ENCODE measurements at places on chromosomes 6 and 20. TPM values are rescaled to one million over a fixed set of nuclear protein-coding genes. Genes with fewer than 3 reads are reported as not detected.

HLA-DOA gene
- total RNA-seq, result 0.69 TPM

DNA sequence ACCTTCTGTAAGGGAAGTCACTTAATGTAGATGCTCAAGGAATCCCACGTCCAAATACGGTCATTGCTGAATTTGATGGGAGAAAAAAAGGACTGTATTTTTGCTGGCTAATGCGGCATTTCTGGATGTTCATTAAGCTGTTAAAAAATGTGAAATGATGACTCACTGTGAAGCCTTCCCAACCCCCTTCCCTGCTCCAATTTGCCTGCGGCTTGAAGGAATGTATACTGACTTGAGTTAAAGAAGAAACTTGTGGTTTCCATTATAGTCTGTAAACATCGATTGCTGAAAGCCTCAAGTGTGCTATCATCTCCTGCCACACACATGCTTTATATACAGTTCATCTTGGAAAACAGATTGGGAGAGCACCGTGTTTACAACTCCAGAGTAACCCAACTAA, 249.1 kb upstream of the JAG1 start:
- DNase-seq, result no peak

DNA sequence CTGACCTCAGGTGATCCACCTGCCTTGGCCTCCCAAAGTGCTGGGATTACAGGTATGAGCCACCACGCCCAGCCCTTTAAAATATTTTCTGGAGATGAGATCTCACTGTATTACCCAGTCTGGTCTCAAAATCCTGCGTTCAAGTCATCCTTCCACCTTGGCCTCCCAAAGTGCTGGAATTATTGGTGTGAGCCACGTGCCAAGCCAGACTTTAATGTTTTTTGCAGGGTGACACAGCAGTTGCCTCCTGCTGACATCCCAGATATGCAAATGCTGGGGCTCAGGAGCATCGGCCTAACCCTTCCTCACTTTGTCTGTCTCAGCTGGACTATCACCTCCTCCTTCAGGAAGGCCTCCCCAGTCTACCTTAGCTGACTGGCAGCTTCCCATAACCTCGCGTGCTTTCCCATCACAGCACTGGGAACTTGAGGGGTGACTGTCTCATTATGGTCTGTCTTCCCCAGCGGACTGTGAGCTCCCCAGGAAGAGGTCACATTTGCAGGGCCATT, 14.3 kb upstream of the ID1 start:
- DNase-seq, result no peak

DNA sequence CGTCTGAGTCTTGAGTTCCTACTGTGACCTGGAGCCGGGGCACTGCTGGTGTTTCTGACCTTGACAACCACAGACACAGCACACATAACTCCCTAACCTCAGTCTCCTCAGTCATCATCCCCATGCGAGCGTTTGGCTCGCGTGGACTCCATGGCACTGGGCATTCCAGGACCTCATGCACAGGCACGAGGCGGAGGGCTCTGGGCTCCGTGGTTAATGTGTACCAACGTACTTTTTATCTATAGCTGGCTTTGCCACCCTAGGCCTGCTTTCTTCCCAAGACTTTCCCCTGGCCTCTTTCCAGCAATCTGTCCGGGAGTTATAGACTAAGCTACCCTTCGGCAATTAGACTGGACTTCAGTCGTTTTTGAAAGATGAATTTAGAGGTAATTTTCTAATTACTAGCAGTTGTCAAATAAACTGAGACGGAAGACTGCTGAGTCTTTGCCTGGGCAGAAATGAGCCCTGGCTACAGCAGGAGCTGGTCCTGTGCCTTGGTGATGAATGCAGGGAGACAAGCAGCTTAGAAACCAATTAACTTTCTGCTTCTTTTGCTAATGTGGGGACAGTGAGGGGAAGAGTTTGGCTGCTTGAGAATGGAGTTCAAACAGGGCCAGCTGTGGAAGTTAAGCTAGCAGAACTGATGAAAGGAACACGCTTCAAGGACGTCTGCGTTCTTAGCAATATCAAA, 16.1 kb upstream of the CTCFL start:
- no peak for DNase-seq

FOXA2 gene
- total RNA-seq, result not detected

SLX4IP gene
- total RNA-seq, result 7.9 TPM

DNA sequence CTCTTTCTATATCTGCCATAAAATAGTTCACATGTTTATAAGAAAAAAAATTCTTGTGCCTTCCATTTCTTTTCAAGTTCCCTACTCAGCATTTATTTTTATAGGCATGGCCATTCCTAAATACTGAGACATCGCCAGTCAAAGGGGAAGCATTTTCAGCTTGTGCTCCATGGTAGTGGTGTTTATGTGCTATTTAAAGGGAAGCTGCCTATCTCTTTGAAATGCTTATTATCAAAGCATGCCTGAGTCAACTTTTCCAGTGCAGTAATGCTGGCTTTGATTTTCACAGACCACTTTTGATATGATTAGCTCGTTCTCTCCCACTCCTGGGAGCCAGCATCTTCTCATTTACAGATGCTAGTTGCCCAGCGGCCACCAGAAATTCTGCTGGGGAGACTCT, 124.1 kb upstream of the RIN2 start:
- no peak for DNase-seq

GRCh38 chr6:21915707-21916260, 322.2 kb downstream of the SOX4 start:
- no peak for DNase-seq

GRCh38 chr6:105428342-105428957, 25.6 kb upstream of the PREP start:
- no peak for DNase-seq

GRCh38 chr20:42338294-42339201, 720.4 kb upstream of the CHD6 start:
- DNase-seq, result no peak

ZSWIM1 gene
- total RNA-seq, result 10.2 TPM

CST7 gene
- total RNA-seq, result not detected

DNA sequence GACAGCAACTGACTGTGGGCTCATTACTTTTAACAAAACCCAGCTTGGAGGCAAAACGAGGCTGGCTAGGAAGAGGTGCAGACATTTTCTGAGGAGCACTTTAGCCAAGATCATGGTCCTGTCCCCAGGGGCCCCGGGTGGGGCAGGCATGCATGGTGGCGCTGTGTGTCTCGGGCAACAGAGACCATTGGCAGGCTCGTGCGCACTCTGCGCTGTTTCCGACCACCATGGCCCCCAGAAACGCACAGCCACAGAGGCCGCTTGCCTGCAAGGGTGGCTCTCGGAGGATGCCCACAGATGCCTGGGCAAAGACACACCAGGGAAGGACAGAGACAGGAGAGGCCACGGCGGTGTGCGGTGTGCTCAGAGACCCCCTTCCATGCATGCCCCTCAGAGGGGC, 6.7 kb downstream of the BHLHE23 start:
- no peak for DNase-seq

DNAH8 gene
- total RNA-seq, result not detected

DNA sequence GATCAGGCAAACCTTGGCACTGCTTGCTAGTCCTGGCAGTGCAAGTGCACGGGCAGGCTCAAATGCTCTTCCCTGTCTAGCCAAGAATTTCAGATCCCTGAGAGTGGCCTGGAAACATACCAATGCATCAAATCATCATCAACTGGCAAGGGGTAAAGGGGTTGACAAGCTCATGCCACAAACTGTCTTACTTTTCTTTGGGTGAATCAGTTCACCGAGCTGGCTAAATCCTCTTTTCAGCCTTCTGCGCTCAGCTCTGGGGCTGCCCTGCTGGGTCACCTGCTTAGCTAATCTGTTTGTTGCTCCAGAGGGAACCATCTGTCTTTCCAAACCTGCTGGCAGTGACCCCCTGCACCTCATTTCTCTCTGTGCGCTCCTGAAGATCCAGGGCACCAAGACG, 59.5 kb downstream of the LYRM4 start:
- DNase-seq, result no peak

ULBP1 gene
- 9.3 TPM for total RNA-seq

PCSK2 gene
- total RNA-seq, result 28.7 TPM

DNA sequence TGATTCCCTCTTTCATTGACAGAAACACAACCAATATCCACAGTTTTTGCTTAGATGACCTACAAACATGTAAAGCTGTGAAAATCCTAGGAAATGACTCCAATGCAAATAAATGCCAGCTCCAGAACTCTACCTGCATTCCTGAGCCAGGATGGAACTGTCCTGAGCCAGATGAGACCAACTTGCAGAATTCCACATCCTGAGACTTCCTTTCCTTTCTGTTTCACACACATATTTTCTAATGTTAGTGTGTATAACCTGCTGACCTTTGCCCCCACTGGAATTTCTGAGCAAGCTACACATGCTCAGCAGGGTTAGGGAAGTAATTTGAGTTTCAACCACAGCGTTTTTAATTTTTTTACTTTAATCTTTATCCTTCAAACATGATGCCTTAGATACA, 69.6 kb upstream of the ADGRF1 start:
- DNase-seq, result no peak

SMOC2 gene
- 0.44 TPM for total RNA-seq

HDGFL1 gene
- total RNA-seq, result not detected

TRIM40 gene
- total RNA-seq, result not detected

GRCh38 chr6:7078856-7079255, 28.9 kb upstream of the RREB1 start:
- no peak for DNase-seq

CYP24A1 gene
- total RNA-seq, result not detected

SCRT2 gene
- total RNA-seq, result 28.0 TPM

DNA sequence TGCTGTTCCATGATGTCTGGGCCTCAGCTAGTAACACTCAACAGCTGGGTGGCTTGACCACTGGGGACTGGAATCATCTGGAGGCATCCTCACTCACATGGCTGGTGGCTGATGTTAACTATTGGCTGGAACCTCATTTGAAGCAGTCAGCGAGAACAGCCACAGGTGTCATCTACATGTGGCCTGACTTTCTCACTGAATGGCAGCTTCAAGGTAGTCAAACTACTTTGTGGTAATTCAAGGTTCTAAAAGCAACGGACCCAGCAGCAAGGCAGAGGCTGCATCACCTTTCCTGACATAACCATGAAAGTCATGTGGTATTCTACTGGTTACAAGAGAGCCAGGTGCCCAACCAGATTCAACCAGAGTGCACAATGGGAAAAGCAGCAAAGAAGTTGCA, 115.9 kb upstream of the DST start:
- no peak for DNase-seq

PI3 gene
- not detected for total RNA-seq

PLEKHG1 gene
- total RNA-seq, result 7.3 TPM

EEF1E1 gene
- 20.6 TPM for total RNA-seq

GRCh38 chr6:34576286-34576955, 20.3 kb upstream of the SPDEF start:
- DNase-seq, result no peak

GRCh38 chr6:158031381-158032353, 50.0 kb downstream of the SYNJ2 start:
- peak; percentile 79 for DNase-seq

GRCh38 chr20:63457737-63458136, 14.7 kb downstream of the KCNQ2 start:
- DNase-seq, result no peak

THEMIS gene
- not detected for total RNA-seq

GRCh38 chr6:36616893-36617521, 22.8 kb downstream of the SRSF3 start:
- no peak for DNase-seq
